Amniotic epithelial cell (primary cell): ENCODE measurements at places on chromosomes 2 and 18.

GRCh38 chr2:239265681-239266433, 135.0 kb downstream of the HDAC4 start:
- no peak for DNase-seq

- no peak for DNase-seq
Observed at GRCh38 chr18:46435031-46435430, 222.0 kb downstream of the LOXHD1 start.

DNA sequence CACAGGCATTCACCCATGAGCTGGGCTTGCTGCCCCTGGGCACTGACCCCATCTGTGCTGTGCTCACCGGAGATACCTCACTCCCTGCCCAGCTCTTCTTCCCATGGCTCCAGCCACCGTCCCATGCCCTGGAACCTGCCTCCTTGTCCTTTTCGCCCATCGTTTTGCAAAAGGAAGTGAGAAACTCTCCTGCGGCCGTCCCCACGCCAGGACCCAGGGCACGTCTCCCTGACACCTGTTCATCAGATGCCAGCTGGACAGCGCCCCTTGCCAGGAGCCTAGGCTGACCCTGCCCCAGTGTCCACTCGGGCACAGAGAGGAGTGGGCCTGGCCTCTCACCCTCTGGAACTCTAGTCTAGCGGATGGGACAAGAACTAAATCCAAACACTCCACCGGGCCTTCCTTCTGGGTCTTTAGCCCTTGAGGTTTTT, 238.6 kb downstream of the SEPTIN10 start:
- DNase-seq, result no peak

- DNase-seq, result no peak
Observed at GRCh38 chr2:104866883-104867812, 13.2 kb downstream of the POU3F3 start.

DNA sequence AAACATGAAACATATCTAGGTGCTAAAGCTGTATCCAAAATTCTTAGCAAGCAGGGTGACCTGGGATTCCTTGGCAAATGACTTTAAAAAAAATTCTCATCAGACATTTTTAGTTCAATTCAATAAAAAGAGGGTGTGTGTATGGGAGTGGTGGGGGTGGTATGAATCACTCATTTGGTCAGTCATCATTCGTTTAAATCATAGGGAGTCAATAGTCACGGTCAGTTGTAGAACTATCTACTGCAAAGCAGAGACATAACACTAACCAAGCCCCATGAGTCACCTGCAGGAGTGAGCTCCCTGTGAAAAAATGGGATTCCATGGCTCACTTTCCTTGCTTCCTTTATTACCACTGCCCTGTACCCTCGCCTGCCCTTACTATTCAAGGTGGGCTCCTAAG, 380.6 kb upstream of the TCF4 start:
- DNase-seq, result no peak

- DNase-seq, result peak; percentile 69
Observed at GRCh38 chr2:39508198-39508597, 71.1 kb upstream of the MAP4K3 start.

DNA sequence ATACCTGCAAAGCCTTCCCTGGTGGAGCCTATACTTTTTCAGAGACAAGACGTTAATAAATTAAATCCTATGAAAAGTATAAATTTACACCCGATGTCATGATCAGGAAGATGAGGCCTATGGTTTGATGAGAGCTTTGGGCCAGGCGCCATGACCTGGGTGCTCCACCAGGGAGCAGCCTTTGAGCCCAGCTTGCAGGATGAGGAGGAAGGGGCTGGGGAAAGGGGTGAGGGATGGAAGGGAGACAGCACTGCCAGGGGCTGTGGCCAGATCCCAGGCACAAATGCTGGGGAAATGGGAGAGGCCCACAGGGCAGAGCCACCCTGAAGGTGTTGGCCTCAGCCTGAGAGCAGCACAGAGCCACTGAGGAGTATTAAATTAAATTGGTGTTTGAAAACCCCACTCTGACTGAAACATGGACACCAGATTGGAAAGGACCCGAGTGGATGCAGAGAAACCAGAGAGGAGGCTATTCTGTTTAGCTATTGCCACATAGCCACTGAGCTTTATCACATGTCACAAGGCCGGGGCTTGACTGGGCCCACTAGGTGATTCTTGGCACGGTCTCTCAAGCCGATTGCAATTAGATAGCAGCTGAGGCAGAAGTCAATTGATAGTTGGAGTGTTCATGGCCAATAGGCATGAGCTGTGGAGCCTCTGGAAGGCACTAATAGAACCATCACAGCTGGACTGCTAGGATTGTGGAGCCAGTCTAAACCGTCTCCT, 9.6 kb upstream of the FAHD2A start:
- DNase-seq, result no peak

DNA sequence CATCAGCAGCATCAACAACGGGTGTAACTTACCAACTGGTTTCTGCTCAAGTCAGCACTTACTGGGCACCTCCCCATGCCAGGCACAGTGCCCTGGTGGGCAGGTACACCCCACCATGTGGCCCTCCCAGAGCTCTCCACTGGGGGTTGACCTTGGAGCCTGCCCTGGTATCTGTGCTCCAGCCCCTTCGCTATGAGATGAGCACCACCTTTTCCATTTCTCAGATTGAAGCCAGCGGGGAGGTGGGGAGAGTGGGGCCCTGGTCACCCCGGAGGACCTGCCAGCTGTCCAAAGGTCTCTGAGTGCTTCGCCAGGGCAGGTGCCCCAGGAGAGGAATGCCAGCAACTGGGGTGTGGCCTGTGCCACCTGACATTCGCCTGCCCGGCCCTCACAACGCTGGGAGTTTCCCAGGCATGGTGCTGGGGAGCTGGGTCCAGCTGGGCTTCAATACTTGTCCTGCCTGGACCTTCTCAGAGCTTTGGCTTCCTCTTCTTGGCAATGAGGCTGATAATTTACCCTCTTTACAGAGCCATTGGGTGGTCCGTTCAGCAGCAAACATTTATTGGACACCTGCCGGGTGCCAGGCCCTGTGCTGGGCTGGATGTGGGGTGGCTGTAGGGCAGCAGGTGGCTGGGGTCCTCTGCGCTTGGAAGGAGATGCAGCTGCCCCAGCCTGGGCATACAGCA, 5.9 kb upstream of the ZAP70 start:
- DNase-seq, result no peak
